ENCODE measurements at places on chromosomes 2 and 18.
A peak's percentile ranks its signal among the peaks of the same experiment; 100 is the strongest.

DNA sequence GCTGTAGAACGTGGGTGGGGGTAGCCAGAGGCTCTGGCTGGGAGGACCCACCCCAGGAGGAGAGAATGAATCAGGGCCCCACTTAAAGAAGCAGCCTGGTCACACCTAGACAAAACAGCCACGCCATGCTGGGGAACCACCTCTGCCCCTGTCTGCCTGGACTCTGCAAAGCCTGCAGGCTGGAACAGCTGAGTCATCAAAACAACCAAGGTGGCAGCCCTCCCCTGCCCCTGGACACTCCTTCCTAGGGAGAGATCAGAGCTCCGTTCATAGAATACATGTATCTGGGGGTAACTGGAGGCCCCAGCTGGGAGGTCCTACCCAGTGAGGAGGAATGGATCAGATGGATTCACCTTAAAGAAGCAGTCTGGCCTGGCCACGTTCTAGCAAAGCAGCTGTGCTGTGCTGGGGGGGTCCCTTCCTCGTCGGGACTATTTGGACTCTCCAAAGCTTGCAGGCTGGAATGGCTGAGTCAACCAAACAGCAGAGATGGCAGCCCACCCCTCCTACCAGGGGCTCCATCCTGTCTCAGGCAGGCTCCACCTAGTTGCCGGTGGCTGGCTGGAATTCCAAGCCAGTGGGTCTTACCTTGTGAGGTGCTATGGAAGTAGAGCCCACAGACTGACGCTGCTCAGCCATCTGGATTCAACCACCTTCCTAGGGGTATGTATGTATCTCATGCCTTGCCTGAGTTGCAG is 50.5 kb upstream of the NT5C1B start:
- DNase-seq, result no peak

DNA sequence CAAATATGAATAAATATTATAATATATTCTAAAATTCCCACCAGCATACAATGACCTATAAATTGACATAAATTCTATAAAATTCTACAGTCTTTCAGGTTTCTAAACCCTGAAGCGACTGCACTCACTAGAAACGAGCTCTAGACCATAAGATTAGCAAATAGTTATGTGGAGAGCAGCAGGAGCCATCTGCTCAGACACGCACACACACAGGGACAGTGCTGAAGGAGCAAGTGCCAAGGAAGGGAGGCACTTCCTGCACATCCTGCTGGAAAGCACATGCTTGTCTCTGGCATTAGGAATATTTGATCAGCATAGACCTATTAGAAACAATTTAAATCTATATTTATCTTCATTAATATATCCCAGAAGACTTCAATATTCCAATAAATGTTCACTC is 713.9 kb upstream of the CDH2 start:
- no peak for DNase-seq

DNA sequence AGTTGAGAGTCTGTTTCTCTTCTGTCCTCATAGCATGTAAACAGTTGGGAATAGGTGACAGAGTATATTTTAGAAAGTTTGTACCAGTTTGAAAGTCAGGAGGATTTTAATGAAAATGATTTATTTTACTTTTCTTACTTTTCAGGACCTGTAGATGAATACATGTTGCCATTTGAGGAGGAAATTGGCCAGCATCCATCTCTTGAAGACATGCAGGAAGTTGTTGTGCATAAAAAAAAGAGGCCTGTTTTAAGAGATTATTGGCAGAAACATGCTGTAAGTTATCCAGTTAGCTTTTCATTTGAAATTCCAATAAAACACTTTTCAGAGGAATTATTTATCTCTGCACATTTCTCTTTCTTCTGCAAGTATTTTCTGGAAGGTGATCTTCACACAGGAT is 81.1 kb downstream of the ACVR2A start:
- no peak for DNase-seq

DNA sequence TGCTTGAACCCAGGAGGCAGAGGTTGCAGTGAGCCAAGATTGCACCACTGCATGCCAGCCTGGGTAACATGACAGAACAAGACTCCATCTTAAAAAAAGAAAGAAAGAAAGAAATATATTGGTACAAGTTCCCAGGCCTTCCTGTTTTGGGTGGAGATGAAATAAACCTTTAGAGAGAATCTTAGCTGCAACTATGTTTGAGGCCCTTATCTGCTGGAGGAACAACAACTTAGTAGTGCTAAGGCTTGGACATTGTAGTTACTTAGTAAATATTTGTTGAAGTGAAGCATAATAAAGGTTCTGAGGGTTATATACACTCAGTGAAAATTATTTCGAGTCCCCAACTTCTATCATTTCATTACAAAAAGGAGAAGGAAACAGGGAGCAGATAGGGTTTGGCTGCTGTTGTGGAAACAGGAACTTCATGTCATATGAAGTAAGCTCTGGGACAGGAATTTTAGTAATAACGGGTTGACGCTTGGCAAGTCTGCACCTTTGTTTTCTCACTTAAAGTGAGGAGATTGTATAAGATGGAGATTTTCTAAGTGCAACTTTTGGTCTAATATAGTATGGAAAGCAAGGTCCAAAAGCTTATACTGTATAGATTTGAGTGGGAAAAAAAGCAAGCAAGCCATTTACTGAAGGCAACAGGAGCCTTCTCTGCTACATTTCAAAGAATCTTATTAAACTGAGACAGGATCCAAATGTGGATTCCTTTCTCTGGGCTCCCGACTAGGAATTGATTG is 40.0 kb upstream of the AGPS start:
- DNase-seq, result no peak

DNA sequence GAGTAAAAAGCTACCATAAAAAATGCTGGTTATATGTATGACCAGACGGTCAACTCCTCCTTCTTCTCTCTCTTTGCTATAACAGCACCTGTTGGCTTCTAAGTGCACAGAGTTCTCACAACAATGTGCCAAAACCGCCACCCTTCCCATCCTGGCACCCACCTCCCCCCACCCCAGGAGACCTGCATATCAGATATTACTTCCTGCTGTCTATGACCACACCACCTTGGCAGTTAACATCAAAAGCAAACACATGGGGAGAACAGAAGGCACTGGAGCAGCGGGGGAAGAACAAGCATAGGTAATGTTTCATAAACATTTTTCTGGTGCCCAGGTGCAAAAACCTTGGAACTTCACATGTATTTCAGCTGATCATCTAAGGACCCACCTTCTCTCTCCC is 15.5 kb downstream of the SPRED2 start:
- no peak for DNase-seq

DNA sequence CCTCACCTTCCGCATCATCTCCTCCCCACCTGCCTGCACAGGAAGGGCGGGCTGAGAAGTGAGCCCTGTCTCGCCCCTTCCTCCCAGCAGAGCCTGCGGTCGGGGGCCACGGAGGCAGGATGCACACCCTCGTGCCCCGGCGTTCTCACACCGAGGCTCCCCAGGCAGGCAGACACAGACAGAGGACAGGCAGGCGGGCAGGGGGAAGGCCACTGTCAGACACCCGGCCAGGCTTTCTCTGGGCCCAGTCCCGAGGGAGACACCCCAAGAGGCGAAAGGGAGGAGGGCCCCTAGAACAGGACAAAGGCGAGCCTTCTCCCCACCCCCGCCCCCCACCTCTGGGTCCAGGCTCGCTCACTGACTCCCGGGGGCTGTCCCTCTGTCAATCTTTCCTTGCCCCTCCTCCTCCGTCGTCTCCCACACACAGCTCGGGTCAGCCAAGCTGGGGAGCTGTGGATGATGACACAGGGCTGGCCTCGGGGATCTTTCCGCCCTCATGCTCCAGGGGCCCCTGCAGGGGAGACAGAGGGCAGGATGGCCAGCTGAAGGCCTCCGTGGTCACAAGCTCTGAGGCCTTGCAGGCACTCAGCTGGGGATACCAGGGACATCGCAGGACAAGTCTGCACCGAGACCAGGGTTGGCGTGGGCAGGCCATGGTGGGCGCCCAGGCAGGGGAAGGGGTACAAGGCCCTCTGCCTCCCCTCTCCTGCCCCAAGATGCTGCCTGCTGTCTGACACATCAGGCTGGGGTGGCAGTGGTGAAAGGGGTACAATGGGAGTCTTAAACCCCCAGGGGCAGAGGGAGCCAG is 24.9 kb downstream of the BIN1 start:
- DNase-seq, result peak; percentile 87

- DNase-seq, result no peak
These were observed 80.7 kb downstream of the PTPN2 start for GRCh38 chr18:12803069-12803936.

- DNase-seq, result no peak
These were observed 124.5 kb upstream of the CDCA7 start for GRCh38 chr2:173230181-173230580.

GRCh38 chr2:99824758-99825157 is 317.6 kb downstream of the AFF3 start:
- no peak for DNase-seq

DNA sequence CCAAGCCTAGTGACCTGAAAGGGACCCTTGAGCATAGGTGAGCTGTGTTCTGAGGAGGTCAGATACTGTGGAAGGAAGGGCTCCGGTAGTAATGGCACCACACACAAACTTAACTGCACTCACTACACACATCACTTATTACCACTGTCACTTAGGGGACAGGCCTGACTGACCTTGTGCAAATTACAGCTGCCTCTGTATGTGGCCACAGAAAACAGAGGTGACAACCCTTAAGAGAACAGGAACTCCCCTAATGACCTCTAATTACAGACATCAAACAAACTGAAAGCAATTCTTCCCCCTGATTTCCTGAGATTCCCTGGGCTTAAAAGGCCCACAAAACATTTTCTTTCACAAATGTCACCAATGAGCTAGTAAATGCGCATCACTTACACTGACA is 360.6 kb downstream of the RND3 start:
- DNase-seq, result no peak

- DNase-seq, result no peak
These were observed 2.3 kb downstream of the ZNF513 start for GRCh38 chr2:27378096-27378808.

- no peak for DNase-seq
These were observed 38.8 kb downstream of the GULP1 start for GRCh38 chr2:188330316-188331053.

GRCh38 chr2:886072-887022 is 64.3 kb upstream of the SNTG2 start:
- no peak for DNase-seq

GRCh38 chr2:120825370-120826259 is 89.9 kb downstream of the GLI2 start:
- DNase-seq, result no peak

DNA sequence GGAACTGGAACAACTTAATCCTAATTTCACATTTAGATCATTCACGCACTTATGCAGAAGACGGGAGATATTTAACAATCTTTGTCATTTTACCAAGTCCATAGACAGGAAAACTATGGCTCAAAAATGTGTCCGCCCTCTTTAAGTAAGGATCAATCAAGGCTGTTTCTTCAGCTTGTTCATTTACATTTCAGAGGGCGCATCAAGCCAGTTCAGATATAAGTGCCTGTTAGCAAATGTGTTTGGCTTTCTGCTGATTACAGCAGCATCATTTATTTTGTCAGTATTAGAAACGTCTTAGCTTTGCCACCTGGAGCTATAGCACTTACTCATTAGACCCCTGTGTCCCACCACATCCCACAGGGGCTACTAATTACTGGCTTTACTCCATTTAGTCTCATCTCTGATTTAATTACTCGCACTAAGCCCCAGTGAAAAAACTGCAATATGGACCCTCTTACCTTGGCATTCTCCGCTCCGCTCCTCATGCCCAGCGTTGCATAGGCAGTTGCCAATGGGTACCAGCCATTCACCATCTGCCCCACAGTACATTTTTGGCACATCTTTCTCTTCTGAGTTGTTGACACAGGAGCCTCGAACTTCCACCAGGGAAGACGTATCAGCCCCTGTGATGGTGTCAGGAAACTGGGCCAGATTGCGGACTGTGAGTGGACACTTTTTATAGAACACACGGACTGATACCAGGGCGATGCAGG is 8.7 kb downstream of the EPHA4 start:
- DNase-seq, result no peak

DNA sequence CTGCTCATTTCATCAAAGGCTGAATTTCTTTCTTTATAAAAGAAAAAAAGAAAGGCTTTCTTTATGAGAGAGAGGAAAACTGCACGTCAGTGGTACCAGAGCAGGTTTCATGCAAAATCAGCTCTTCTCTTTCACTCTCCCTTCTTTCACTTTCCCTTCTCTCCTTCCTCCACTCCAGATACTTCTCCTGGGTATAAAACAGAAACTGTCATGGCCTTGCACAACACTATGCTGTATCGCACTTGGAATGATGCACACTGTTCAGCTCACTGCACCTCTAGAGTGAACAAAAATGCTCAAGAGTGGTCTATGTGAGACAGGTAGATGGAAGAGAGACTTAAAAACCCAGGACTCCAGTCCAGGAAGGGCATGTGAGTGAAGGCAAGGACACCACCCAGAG is 73.8 kb downstream of the KLF7 start:
- DNase-seq, result no peak

DNA sequence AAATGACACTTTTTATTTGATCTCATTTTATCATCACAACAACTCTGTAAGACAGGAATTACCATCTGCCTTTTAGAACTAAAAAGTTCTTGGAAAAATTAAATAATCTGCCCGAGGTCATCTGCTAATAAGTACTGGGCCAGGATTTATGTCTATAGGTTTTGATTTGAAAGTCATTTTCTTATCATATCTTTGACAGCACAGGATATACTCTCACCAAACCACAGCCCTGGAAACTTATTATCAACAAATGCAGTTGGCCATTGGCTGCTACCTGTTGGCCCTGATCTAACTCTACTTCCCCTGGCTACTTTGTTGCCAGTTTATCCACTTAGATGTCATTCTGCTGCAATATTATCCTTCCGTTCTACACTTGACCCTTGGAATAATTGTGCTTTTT is 354.6 kb downstream of the RAD51AP2 start:
- no peak for DNase-seq

GRCh38 chr2:223944166-223944702 is 901 bp downstream of the WDFY1 start:
- no peak for DNase-seq

- DNase-seq, result no peak
These were observed 270.0 kb downstream of the SLC8A1 start for GRCh38 chr2:40181855-40182254.

GRCh38 chr2:101485856-101486255 is 10.9 kb upstream of the RFX8 start:
- no peak for DNase-seq

GRCh38 chr18:76126327-76126726 is 368.7 kb downstream of the ZNF516 start:
- DNase-seq, result no peak

DNA sequence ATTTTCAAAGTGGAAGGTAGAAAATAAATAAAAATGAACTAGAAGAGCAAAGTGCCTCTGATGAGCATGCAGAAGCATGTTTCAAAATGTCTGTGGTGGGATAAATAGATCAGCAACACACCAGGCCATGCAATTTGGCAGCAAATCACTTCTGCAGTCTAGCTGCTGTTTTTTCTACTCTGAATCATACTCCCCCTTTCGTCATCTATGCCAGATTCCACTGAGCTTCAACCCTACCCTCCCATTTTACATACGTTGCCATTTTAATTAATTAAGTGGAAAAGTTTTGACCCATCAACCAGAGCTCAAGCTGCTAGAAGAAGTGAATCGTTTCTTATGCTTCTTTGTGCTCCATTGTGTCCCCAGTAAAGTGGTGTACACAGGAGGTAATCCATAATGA is 79.3 kb downstream of the NRXN1 start:
- no peak for DNase-seq

GRCh38 chr18:48342125-48342524 is 67.1 kb downstream of the ZBTB7C start:
- DNase-seq, result no peak

Measured in T-helper 1 cell (primary cell).